ENCODE measurements at places on chromosomes 16 and 17. TPM values are rescaled to one million over a fixed set of nuclear protein-coding genes. Genes with fewer than 3 reads are reported as not detected.

The PIK3R5 gene
- total RNA-seq: 45.4 TPM

The ABCA6 gene
- 0.22 TPM for total RNA-seq

GRCh38 chr17:5793899-5794298, 209.6 kb upstream of the NLRP1 start:
- no peak overlapping the region for H3K27ac ChIP-seq
- H3K27me3 ChIP-seq: peaks cover 32% of the 10 kb centered on the region
- peaks cover 7% of the 10 kb centered on the region for H3K36me3 ChIP-seq
- no peaks in the 10 kb centered on the region for H3K4me1 ChIP-seq

- no peak overlapping the region for H3K4me3 ChIP-seq
- no peak overlapping the region for H3K27ac ChIP-seq
- H3K27me3 ChIP-seq: no peaks in the 10 kb centered on the region
- H3K4me1 ChIP-seq: no peaks in the 10 kb centered on the region
- no peak for DNase-seq
- H3K36me3 ChIP-seq: no peaks in the 10 kb centered on the region
Observed at GRCh38 chr17:77810536-77810935, 148.0 kb upstream of the TNRC6C start.

DNA sequence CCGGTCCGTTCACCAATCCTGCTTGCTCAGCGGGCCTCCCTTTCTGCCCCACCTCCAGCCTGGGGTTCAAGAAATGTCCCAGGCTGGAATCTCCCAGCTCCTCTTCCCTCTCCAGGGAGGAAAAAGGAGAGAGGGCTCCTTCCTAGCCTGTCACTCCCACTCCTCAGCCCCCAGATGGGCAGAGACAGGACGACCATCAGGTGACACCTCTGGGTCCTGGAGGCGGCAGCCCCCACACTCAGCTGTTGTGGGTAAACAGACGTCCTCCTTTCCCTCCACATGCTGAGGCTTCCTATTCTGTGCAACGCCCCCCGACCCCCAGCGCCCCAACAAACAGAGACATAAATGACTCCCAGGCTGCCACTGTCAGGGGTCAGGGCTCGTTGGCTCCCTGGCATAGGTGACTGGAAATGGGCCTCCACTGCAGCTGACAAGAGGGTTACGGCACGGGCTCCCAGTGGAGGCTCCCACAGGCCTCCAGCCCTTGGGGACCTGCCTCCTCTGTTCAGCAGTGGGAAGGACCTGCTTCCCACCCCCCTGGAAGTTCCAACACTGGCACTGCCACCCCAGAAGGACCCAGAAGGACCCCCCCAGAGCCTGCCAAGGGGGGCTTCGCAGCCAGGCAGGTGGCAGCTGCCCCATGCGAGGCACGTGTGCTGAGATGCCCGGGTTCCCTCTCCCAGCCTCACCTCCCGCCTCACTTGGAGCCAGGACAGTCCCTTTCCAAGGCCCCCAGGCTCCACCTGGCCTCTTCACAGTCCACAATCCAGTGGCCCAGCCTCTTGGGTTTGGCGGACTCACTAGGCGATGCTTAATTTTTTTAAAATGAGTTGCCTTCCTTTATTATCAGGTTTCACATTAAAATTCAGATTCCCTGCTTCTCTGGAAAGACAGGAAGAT, 232.3 kb downstream of the KATNIP start:
- no peak overlapping the region for H3K27ac ChIP-seq
- no peaks in the 10 kb centered on the region for H3K27me3 ChIP-seq
- H3K4me1 ChIP-seq: no peaks in the 10 kb centered on the region
- DNase-seq: no peak
- no peaks in the 10 kb centered on the region for H3K36me3 ChIP-seq
- H3K4me3 ChIP-seq: no peak overlapping the region

The TUBB3 gene
- 1.3 TPM for total RNA-seq

The TADA2A gene
- 39.4 TPM for total RNA-seq

DNA sequence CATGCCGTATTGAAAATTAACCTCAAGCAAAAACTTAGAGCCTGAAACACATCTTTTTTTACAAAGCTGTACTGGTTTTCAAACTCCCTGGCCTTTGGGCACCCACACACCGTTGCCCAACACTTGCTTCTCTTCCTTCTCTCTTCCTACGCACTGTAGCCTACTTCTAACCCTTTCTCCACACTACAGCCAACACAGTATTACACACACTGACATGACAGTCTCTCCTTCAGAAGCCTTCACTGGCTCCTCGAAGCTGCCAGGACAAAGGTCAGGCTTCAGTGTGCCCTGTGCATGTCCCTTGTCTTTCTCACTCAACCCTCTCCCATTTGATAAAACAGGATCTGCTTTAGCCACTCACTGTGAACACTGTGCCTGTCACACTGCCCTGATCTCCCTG, 8.0 kb downstream of the FANCA start:
- H3K4me3 ChIP-seq: no peak overlapping the region
- H3K27ac ChIP-seq: no peak overlapping the region
- no peaks in the 10 kb centered on the region for H3K27me3 ChIP-seq
- H3K36me3 ChIP-seq: peaks cover 34% of the 10 kb centered on the region

DNA sequence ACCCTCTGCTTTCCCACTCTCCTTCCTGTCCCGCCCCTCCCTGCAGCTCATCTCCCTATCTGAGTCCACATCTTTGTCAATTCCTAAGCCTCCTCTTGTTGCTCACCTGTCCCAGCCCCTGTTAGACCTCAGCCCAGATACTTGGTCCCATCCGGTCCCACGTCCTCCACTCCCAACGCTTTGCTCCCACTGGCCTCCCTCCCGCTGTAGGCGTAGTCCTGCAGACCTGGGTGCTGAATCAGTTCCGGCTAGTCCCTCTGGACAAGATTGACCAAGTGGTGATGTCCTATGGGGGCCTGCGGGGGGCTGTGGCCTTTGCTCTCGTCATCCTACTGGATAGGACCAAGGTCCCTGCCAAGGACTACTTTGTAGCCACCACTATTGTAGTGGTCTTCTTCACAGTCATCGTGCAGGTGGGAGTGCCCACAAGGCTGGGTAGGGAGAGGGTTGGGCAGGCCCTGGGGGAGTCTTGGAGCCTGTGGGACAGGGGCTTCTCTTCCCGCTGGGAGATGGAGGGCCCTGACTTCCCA, 8.0 kb downstream of the SLC9A5 start:
- DNase-seq: no peak
- no peaks in the 10 kb centered on the region for H3K4me1 ChIP-seq

DNA sequence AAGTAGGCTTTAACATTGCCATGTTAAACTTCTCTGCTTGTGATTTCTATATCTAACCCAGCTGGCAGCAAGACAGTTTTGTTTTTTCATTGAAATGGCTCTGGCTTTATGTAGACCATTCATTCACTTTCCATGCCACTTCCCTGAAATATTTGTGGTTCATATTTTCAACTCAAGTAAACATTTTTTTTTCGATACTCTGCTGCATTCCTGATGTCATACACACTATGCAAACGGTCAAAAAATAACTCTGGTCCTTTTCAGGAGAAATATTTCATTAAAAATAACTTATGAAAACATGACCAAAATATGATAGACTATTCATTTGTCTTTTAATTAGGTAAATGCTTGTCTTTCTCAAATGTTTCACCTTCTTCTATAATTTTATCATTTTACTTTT, 116.3 kb downstream of the USP22 start:
- DNase-seq: no peak
- H3K36me3 ChIP-seq: no peaks in the 10 kb centered on the region
- H3K27ac ChIP-seq: no peak overlapping the region
- peaks cover 6% of the 10 kb centered on the region for H3K27me3 ChIP-seq
- H3K4me3 ChIP-seq: no peak overlapping the region
- no peaks in the 10 kb centered on the region for H3K4me1 ChIP-seq

- H3K4me3 ChIP-seq: no peak overlapping the region
- no peaks in the 10 kb centered on the region for H3K4me1 ChIP-seq
- no peak for DNase-seq
- H3K36me3 ChIP-seq: no peaks in the 10 kb centered on the region
Observed at GRCh38 chr17:13107676-13108235, 89.9 kb upstream of the ELAC2 start.

GRCh38 chr16:29028457-29029167, 43.8 kb downstream of the LAT start:
- H3K4me3 ChIP-seq: peak overlapping the region; percentile 76
- H3K27me3 ChIP-seq: no peaks in the 10 kb centered on the region
- no peak for DNase-seq

The FGF11 gene
- 5.3 TPM for total RNA-seq

The SMIM5 gene
- total RNA-seq: 1.4 TPM

DNA sequence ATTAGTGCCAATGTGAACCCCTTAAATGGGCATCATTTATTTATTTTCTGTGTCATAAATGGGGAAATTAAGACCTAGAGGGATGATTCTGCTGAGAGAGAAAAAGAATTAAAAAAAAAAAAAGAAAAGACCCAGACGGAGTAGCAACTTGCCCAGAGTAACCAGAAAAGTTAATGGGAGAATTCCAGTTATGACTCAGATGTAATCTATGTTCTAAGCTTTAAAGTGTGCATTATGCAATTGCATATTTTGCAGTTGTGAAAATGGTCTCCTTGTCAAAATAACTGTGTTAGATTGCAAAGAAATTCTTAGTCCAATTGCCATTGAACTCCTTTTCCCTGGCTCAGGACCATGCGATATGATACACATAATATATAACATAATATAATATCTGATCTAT, 38.6 kb upstream of the TBX2 start:
- H3K36me3 ChIP-seq: no peaks in the 10 kb centered on the region
- DNase-seq: no peak
- H3K4me1 ChIP-seq: no peaks in the 10 kb centered on the region
- no peak overlapping the region for H3K27ac ChIP-seq
- no peak overlapping the region for H3K4me3 ChIP-seq

- H3K27ac ChIP-seq: no peak overlapping the region
- no peak for DNase-seq
- H3K4me1 ChIP-seq: peaks cover 56% of the 10 kb centered on the region
- no peaks in the 10 kb centered on the region for H3K36me3 ChIP-seq
- H3K4me3 ChIP-seq: no peak overlapping the region
Observed at GRCh38 chr17:57438066-57438731, 181.9 kb downstream of the MSI2 start.

GRCh38 chr17:7748076-7748775, 30.7 kb downstream of the DNAH2 start:
- no peaks in the 10 kb centered on the region for H3K27me3 ChIP-seq
- no peak overlapping the region for H3K27ac ChIP-seq
- no peak overlapping the region for H3K4me3 ChIP-seq

DNA sequence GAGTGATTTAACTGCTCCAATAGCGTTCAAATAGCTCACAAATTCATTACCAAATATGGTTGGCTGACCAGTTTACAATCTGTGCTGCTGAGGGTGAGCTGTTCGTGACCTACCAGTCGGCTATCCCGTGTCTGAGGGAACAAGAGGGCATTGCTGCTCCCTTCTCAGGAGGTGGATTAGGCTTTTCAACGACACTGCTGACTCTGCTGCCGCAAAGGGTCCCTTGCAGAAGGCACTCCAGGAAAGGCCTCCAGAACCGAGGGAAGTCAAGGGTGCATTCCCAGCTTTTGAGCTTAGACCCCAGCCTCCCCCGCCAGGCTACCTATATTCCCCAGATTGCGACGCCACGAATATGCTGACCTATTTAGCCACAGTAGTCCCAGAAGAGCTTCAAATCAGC, 32.3 kb downstream of the GJC1 start:
- H3K27me3 ChIP-seq: no peaks in the 10 kb centered on the region
- no peaks in the 10 kb centered on the region for H3K36me3 ChIP-seq
- H3K4me1 ChIP-seq: peaks cover 13% of the 10 kb centered on the region
- no peak overlapping the region for H3K4me3 ChIP-seq
- H3K27ac ChIP-seq: no peak overlapping the region
- DNase-seq: no peak

Data from activated T-cell treated with anti-CD3 and anti-CD28 coated beads, Interleukin-2, amount 50 U/mL, for 72 hours (primary cell).